ENCODE measurements at places on chromosomes 13 and 19.

- DNase-seq = no peak
These were observed 4.8 kb downstream of the FCHO1 start for GRCh38 chr19:17755977-17756670.

DNA sequence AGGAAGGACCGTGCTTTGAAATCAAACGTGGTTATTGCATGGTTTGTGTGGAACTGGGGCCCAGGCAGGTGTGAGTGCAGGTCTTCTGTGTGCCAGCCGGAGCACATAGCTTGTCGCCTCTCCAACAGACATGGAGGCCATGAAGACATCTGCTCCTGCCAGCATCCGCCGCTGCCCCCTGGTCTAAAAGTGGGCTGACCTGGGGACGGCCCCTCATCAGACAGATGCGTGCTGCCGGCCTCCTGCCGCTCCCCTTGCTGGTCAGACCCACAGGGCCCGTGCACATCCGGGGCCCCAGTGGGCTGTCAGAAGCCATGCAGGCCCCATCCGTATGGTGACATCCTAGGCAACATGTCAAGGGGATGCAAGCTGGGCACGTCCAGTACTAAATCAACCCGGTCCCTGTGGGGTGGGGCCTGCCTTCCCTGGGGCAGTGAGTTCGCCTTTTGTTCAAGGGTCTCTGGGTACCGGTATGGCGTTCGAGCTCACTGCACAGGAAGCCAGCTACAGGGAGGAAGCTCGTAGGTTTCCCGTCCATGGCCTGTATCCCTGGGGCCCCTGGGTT is 88.0 kb upstream of the MCF2L start:
- no peak for DNase-seq

DNA sequence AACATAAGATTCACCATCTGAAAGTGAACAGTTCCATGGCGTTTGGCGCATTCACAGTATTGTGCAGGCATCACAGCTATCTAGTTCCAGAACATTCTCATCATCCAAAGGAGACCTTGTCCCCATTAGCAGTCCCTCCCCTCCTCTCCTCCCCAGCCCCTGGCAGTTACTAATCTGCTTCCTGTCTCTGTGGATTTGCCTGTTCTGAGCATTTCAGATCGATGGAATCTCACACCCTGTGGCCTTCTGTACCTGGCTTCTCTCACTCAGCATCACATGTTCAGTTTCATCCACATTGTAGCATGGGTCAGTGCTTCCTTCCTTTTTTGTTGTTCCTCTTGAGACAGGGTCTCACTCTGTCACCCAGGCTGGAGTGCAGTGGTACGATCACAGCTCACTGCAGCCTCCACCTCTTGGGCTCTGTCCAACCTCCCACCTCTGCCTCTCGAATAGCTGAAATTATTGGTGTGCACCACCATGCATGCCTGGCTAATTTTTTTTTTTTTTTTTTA is 34.6 kb downstream of the CRTC1 start:
- no peak for DNase-seq

DNA sequence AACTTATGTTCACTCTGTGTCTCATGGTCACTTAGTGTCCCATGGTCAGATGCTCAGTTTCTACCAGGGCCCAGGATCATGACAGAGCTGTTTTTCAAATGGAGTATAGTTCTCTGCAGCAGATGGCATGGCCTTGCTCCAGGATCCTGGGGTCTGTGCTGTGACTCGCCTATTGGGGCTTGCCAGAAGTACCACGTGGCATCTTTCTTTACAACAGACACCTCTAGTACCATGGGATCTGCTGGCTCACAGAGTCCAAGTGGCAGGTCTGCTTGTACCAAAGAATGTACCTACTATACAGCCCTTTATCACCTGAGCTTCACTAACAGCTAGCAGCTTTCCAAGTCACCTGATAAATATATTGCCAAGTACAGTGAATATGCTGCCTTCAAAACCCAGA is 6.0 kb upstream of the RNF6 start:
- DNase-seq = no peak

DNA sequence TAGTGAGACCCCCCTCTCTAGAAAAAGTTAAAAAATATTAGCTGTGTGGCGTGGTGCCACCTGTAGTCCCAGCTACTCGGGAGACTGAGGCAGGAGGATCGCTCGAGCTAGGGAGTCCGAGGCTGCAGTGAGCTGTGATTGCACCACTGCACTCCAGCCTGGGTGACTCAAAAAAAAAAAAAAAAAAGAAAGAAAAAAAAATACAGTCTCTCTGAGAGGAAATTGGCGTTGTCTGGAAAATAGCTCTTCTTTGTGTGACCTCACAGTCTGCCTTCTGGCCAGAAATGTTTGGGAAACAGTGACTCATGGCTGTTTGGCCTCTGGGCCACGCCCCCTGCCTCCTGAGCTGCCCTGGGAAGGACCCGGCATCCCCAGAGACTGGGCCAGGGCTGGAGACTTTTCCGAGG is 10.7 kb downstream of the MARCHF2 start:
- no peak for DNase-seq

GRCh38 chr13:69761581-69761980 is 346.0 kb upstream of the ATXN8OS start:
- no peak for DNase-seq

DNA sequence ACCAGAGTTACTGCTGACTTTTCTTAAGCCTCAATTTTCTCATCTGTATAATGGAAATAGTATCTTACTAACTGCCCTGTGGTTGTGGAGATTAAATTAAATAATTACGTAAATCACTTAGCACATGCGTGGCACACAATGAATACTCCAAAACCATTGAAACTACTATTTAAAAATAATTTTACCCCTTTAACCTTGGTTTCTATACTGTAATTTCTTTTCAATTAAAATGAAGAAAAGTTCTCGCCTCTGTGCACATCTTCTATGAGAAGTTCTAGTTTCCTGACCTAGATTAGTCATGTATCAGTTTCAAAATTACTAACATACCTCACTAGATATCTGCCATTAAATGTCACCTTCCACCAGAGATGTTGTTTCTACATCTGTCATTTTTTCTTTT is 5.7 kb downstream of the SLITRK1 start:
- no peak for DNase-seq

GRCh38 chr19:3159565-3159964 is 19.0 kb upstream of the S1PR4 start:
- DNase-seq = no peak

GRCh38 chr19:12984683-12985048 is 10.6 kb upstream of the NFIX start:
- no peak for DNase-seq

- DNase-seq = no peak
These were observed 217.9 kb downstream of the COL4A1 start for GRCh38 chr13:110089100-110089499.

DNA sequence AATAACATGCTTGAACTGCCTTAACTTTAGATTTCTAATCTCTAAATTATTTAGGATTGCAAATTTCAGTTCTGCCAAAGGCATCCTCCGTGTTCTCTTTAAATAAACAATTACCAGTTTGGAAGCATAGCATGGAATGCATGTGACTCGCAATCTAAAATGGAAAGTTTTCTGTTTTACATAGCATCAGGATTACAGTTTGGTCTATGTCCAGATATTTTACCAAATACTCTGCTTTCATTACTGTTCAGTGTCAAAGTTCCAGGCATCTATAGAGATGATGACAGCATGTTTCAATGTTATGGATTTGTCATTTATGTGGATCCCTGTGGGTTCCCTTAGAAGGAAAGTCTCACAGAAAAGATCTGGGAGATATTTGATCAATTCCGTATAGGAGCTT is 16.8 kb downstream of the FLT1 start:
- no peak for DNase-seq

DNA sequence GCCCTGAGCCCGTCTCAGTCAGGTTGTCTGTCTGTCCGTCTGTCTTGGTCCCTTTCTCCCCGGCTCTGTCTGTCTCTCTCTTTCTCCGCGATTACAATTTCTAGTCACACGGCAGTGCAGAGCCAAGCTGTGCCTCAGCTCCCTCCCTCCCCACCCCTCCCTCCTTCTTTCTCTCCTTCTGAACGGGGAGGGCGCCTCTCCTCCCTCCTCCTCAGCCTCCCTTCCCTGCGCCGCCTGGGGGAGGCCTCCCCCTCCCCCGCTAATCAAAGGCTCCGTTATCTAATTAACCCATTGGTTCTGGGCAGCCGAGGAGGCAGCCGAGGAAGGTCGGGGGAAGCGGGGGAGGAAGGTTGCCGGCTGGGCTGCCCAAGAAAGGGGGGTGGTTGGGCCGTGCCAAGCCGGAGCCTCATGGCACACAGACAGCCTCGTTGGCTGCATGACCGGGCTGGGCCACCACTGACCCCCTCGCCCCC is 16.5 kb downstream of the LRRC4B start:
- DNase-seq = no peak

DNA sequence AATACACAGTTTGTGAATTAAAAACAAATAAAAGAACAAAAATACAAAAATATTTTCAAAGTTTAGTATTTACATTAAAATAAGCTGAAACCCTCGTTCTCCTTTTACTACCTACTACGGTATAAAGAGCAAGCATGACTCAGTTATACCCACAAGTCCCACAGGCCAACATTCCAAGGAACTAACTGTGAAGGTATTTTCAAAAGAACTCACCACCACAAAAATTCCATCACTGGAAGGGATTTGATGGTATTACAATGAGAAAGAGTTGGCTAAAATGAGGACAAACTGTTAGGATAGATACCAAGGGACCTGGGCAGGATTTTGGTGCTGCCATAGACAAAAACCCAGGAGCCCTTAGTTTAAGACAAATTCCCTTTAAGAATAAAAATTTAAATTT is 122.7 kb downstream of the TBC1D4 start:
- DNase-seq = no peak

DNA sequence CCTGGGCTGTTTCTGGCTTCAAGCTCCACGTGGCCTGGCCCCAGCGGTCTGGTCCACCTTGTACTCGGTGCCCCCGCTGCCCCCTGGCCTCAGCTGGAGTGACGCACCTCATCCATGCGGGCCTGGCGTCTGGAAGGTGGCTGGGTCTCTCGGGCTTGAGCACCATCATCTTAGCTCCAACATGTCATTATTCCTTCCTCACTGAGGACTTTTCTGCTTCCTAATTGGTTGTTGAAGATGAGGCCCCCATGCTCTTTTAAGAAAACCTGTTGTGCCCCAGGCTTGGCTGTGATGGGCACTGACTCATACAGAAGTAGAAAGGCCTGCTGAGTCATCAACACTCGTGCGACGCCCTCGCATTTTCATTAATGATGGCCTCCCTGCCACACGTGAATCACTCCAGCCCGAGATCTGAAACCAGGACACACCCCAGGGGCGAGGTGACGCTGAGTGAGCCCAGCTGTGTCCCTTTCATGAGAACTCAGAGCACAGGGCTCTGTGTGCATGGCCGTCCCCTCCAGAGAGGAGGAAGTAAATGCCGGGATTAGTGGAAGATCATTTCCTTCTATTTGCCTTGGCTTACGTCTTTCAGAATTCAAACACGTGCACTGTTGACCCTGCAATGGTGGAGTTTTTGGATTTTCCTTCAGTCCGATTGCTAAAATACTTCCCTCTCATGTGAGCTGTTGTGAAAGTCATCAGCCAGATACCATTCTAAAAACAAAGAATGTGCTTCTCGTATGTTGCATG is 14.0 kb upstream of the GJA3 start:
- peak; percentile 49 for DNase-seq

DNA sequence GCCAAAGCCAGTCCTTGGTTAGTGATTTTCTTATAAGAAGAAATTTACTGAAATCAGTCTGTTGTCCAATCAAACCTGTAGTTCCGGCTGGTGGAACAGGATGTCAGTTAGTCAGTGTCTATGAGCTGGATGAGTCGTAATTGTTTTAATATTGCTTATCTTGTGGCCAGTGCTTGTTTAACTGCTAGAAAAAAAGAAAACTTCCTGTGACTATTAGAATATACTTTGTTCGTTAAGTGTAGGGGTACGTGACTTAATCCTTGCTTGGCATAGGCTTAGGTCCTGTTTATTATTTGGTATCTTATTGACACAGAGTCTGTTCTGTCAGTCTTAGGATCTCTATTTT is 1484.8 kb upstream of the MIR17HG start:
- no peak for DNase-seq

DNA sequence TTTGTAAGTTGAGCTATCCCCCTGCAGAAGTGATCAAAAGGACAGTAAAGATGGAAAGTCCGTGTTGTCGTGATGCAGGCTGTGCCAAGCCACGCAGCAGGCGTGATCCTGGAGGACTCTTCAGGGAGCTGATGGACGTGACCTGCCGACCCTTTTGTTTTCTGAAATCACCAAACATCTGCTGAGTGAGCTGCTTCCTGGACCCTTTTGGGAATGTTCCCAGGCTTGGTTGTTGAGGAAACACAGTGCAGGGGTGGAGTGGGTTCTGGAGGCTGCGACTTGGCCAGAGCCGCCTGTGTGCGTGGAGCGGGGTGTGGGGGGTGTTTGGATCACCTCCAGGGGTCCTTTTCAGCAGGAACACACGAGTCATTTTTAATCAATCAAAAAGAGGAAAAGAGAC is 15.4 kb upstream of the CPAMD8 start:
- DNase-seq = no peak

GRCh38 chr13:24056616-24057137 is 103.8 kb upstream of the SPATA13 start:
- DNase-seq = no peak

- DNase-seq = no peak
These were observed at the start of gene CYP4F2 for GRCh38 chr19:15897738-15898276. CYP4F2 (minus strand) TSS chr19:15898074; CDS start chr19:15897611, 463 bp downstream.

All from stimulated activated CD8-positive, alpha-beta memory T cell treated with anti-CD3 and anti-CD28 coated beads, Interleukin-12 subunit alpha, Interleukin-12 subunit beta, amount 100 ng/mL, for 4 hours (primary cell).